ENCODE measurements at places on chromosomes 1 and 21.

- peak; percentile 77 for DNase-seq
These were observed 102.8 kb downstream of the CASZ1 start for GRCh38 chr1:10693497-10694273.

DNA sequence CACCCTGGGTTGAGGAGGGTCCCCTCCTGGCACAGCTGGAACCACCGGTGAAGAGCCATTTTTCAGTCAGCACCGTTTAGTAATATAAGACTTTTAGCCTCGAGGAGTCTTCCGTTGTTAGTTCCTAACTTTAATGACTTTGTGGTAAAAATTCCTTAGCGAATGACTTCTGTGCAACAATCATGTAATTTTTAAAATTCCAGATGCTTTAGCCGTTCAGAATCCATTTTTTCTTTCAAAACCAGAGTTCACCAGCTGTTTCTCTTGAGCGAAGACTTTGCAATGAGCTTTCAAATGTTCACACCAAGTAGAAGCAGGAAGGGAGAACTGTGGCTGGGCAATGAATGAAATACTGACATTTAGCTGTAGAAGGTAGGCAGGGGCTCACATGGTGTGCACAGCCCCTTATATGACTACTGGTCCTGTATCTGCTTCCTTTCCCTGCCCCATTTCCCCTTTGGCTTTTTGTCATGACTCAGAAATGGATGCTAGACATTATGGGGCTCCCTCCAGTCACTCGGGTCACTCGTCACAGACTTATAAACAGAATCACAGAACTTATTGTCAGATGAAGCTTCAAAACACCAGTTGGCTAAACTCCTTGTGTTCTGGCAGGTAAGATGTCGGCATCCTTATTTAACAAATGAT, 4.1 kb downstream of the DISC1 start:
- no peak for DNase-seq

- no peak for DNase-seq
These were observed 8.2 kb downstream of the LPAR3 start for GRCh38 chr1:84884671-84885389.

- peak; percentile 83 for DNase-seq
These were observed at the start of gene TNFRSF1B for GRCh38 chr1:12166834-12167492. TSS of gene TNFRSF1B (plus strand) at chr1:12166991. CDS start at chr1:12167092, 101 bp downstream.

DNA sequence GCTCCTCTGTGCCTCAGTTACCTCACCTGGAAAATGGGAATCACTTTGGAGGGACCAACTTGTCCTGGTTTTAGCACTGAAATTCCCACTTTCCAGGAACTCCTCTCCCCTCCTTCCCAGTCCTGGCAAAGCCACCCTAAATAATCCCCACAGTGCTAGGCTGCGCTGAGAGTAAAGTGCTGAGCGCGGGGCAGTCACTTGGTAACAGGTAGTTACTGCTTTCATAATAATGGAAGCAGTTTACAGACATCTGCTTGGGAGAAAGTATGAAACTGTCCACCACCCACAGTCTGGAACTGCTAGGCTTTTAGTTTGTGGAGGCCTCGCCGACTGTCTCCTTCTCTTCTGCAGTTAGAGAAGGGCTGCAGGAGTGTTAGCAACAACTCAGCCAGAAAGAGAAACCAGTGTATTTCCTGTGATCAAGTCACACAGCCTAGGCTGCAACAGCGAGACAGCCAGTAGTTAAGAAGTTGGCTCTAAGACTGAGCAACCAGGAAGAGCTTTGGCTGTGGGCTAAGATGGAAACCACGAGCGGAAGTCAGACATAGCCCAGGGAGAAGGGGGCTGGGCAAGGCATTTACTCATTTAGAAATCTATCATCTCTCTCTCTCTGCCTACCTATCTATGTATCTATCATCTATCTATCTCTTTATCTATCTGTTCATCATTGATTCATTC, 30.8 kb upstream of the ABCG1 start:
- DNase-seq, result no peak

DNA sequence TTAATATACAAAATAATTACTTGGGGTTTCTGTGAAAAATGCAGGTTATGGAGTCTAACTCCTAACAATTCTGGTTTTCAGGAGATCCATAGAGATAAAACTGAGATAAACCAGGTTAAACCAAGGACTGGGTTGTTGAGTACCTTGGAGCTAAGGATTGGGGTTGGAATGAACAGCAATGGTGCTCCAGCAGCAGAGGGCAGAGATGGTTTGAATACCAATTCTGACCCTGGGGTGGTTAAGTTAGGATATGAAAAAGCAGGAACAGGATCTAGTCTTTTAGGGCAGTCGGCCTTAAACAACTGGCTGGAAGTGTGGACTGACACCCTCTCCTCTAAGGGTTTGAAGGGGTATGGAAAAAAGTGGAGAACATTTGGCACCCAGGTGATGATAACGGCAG, 53.0 kb downstream of the UROD start:
- no peak for DNase-seq

DNA sequence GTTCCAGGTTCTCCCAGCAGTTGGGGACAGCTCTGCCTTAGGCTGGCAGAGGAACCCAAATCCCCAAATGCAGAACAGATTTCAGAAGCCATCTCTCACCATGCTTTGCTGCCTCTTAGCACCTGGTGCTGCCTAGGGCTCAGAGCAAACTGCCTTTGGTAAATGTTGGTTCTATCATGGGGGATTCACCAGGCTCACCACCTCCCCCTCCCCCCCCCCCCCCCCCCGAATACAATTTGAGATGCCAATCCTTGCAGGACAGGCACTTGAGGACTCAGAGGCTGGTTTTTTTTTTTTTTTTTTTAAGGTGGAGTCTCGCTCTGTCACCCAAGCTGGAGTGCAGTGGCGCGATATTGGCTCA, 447 bp upstream of the PAQR6 start:
- DNase-seq, result no peak

DNA sequence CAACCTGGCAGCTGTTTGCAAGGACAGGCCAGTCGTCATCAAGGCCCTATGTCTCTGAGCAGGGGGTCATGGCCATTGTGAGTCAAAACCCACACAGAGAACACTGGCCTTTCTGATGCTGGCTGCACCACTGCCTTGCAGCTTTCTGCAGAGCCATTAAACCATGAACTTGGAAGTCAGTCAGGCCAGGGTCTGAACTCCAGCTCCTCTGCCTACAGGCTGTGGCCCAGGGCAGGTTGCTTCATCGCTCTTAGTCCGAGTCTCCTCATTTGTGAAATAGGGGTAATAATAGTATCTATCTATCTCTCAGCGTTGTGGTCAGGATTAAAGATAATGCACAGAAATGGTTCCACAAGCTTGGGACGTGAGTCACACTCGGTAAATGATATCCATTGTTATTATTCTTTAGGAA, 35.8 kb upstream of the HIVEP3 start:
- DNase-seq, result no peak

GRCh38 chr21:44499211-44499560, 40.8 kb downstream of the KRTAP10-1 start:
- DNase-seq, result no peak

Data from neural progenitor cell (in vitro differentiated cells).